HAP-1 (cell line): ENCODE measurements at places on chromosomes 12 and 14.
A peak's percentile ranks its signal among the peaks of the same experiment; 100 is the strongest.

- DNase-seq: no peak
Observed at GRCh38 chr12:99455350-99456035, 192.1 kb upstream of the GARIN6 start.

DNA sequence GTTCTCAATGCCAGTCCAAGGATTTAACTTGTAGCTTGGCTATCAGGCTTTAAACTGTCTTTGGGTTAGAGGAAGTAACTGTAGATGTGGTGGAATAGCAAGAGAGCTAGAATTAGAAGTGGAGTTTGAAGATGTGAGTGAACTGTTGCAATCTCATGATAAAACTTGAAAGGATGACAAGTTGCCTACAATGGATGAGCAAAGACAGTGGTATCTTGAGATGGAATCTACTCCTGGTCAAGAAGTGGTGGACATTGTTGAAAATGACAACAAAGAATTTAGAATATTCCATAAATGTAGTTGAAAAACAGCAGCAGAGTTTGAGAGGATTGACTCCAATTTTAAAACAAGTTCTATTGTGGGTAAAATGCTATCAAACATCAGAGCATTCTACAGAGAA lies 199.0 kb downstream of the DUSP6 start:
- DNase-seq: no peak

DNA sequence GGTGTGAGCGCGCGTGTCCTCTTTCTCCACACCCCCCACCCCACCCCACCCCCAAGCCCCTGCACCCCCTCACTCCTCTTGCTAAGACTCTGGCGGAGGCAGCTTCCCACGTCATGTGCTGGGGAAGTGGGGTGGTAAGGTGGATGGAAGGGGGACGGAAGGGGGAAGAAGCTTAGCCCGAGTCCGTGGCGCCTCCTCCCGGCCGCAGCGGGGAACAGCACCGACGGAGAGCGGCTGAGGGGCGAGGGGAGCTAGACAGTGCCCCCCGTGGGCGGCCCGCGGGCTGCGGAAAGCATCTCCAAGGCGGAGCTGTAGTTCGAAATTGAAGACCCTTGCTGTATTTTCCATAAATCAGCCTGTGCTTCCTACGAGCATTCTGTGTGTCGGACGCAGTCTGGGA lies 588 bp upstream of the GRIN2B start:
- no peak for DNase-seq

GRCh38 chr14:62409169-62409568 lies 636.1 kb downstream of the KCNH5 start:
- DNase-seq: peak; percentile 66

GRCh38 chr12:110330544-110330943 lies 49.5 kb downstream of the ATP2A2 start:
- DNase-seq: no peak
